ENCODE measurements at places on chromosomes 5 and 9.

GRCh38 chr5:36958612-36959011, 82.0 kb downstream of the NIPBL start:
- no peak for DNase-seq

DNA sequence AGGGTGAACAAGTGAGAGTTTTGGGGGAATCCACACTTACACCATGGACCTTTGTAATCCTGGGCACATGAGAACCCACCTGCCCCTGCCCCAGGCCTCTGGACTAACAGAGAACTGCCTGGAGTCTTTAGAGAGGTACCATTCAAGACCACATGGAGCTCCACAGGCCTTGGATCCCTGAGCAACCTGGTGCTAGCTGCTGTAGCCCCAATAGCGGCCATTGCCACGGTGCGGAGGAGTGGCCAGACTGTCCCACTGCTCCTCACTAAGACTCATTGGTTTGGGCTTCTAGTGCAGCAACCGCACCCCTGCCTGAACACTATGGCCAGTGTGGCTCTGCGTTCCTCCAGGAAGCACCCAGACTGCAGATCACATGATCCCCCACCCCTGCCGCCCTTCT, 45.8 kb downstream of the OSMR start:
- no peak for DNase-seq

DNA sequence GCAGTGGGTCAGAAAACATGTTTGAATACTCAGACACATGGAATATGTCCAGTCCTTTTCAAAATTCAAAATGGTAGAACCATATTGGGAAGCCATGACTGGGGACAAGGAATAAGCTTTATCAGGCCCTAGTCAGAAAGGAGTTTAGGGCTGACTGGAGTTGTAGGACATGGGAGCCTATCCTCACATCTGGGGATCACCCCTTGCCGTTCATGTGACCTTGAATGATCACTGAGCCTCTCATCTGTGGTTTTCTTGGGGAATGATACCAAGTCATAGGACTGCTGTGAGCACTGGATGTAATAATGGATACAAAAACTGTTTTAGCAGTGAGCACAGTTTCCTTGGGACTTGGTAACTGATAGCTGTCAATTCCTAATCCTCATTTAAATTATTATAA, 84.7 kb downstream of the IQGAP2 start:
- DNase-seq = no peak

DNA sequence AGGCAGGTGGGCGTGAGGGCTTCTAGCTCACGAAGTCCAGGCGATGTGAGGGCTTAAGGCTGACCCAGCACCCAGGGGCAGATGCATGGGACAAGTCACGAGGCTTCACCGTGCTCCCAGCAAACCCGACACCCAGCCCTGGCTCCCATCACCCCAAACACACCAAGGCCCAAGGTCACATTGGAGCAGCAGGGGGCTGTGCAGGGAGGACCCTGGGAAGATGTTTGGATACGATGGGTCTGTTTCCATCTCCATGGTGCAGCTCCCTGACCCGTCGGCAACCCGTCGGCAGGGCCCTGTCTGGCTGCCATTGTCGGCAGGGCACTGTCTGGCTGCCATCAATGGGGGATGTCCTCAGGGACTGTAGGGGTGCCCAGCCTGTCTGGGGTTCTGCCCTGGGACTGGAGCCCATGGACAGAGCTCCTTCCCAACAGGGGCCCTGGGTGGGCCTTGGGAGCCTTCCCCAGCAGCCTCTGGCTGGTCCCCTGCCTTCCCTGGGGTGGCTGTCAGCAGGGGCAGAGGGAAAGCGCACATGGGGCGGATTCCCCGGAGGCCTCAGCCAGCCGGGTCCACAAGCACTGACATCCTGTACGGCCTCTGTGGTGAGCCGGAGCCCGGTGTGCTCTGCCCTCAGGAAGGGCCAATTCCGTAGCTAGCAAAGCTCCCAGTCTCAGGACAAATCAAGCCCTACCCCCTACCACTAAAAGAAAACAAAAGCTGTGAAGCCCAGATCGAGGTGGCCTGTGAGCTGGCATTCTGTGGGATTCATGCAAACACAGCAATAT, 47.1 kb downstream of the NACC2 start:
- DNase-seq = no peak

DNA sequence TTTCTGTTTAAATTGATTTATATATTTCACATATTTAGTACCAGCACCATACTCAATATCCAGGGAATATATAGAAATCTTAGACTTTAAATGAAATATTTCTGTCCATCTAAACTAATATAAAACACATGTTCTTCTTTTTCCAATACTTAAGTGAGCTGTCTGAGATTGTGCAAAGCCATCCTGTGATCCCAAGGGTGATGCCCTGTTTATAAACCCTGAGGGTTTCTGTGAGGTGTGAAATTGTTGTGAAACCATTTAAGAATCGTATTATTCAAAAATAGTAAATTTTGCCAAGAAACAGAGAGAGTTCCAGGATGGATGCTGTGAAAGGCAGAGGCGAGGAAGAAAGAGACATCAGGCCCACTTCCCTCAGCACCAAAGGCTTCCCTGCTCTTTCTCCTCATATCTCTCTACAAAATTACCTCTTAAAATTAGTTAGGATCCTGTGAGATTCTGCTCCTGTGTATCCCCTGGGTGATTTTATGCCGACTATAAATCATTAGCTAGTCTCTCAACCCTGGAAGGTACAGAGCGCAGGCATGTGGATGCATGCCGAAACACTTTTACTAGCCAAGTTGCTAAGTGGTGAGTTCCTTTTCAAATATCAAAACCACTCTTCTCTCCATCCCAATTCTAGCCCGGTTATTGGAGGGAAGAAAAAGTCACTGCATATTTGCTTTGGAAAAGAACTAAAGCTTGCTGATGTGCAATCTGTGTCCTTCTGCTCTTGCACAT, 183.0 kb downstream of the GLIS3 start:
- DNase-seq = no peak

DNA sequence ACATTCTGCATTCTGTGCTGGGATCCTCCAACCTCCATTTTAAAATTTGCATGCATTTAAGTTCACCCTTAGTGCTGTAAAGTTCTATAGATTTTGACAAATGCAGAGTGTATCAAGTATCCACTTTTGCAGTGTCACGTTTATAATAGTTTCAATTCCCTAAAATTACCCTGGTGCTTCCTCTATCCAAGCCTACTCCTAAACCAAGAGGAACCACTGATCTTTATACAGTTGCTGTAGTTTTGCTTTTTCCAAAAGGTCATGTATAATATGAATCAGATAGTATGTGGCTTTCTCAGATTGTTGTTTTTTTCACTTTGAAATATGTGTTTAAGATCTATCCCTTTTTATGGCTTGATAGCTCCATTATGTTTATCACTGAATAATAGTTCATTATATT, 468.4 kb upstream of the CDH6 start:
- no peak for DNase-seq

DNA sequence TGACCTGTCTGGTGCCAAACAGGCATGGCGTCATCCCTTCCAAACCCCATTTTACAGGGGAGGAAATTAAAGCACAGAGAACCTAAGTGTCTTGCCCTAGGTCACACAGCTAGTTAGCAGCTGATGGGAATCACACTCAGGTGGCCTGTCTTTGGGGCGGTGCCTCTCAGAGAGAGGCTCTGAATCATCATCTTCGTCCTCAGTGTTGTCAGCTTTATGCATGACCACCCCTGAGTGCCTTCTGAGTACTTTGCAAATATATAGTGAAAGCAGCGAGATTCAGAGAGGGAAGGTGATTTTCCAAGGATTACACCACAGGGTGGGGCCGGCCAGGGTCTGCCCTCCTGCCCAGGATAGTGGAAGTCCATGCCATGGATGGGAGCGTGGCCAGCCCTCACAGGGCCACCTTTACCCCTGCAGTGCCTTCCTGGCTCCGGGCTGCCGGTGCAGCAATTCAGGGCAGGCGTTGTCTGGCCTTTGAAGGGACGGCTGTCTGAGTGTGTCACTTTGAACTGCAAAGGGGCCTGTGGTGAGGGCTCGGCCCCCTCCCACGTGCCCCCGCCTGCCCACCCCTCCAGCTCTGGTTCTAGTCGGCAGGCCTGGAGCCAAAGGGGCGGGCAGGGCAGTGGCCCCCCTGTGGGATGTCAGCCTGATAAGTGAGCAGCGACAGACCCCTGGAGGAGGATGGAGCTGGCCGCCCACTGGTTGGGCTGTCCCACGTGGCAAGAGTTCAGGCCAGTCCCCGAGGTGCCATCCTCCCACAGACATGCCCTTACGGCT, 16.9 kb downstream of the LMX1B start:
- DNase-seq = no peak

DNA sequence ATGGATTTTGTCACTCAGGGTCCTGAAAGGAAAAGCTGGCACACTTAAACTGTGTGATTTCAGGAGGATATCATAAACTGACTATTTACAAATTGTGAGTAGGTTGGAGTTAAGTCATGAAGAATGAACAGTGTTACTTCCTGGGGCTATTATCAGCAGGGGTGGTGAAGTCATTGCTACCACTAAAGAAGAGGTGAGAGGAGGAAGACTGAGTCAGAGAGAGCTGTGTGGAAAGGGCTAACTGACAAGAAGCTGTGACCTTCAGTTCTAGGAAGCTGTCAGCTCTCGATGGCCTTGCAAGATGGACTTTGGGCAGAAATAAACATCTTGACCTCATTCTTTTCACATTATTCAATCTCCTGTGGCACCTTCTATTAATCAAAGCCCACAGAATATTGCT, 72.3 kb upstream of the STARD4 start:
- DNase-seq = no peak

GRCh38 chr5:61159070-61159469, 3.2 kb downstream of the SMIM15 start:
- no peak for DNase-seq

GRCh38 chr9:34139477-34140146, 13.1 kb upstream of the DCAF12 start:
- peak; percentile 82 for DNase-seq

- peak; percentile 86 for DNase-seq
Measured at GRCh38 chr5:159021901-159022556, 77.7 kb downstream of the EBF1 start.
